ENCODE measurements at places on chromosomes 3 and 15.

DNA sequence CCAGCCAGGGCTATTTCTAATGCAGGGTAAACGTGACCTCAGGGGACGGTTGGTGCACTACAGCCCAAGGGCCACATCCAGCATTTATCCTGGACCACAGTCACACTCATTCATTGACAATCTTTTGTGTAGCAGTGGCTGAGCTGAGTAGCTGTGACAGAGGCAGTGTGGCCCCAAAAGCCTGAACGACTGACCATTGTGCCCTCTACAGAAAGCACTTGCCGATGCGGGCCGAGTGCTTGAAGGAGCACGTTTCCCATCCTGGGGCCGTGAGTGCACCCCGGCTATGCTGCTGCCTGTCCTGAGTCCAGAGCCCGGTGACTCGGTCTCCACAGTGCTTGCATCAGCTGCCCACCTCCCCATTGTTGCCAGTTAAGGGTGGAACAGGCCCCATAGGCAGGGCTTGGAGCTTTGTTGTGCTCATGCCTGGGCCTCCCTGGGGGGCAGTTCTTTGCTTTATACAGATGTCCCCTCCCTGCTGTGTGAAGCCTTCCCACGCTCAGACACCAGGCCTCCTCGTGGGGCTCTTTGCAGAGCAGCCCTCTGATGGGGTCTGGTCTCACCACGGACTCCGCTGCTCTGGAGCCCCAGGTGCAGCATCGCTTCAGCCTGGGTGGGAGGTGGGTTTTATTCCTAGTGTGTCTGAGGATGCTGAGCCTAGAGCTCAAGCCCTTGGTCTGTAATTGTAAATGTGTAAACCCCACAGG, 13.0 kb upstream of the SNRPA1 start:
- H3K27ac ChIP-seq, result no peak overlapping the region
- no peaks in the 10 kb centered on the region for H3K4me1 ChIP-seq
- no peak for DNase-seq
- H3K36me3 ChIP-seq, result no peaks in the 10 kb centered on the region
- no peaks in the 10 kb centered on the region for H3K27me3 ChIP-seq

DNA sequence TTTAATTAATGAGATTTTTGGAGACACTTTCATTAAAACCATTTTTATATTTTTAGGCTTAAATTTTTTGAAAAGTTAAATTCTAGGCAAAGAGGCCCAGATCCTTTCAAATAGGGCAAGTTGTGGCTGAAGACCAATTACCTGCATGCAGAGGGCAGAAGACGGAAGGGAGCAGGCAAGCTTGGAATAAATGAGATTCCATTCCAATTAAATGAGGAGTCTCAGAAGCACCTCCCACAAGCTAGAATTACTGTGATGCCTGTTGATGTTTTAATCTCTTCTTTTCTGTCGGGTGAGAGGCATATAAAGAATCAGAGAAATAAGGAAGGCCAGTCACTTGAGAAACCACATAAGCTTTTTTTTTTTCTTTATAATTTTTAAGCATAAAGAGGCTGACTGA, 46.8 kb downstream of the KBTBD8 start:
- H3K36me3 ChIP-seq, result no peaks in the 10 kb centered on the region
- H3K27me3 ChIP-seq, result no peaks in the 10 kb centered on the region
- no peak overlapping the region for H3K4me3 ChIP-seq
- no peak overlapping the region for H3K27ac ChIP-seq

GRCh38 chr15:79610021-79610420, 177.9 kb downstream of the MINAR1 start:
- H3K27me3 ChIP-seq, result no peaks in the 10 kb centered on the region
- H3K4me1 ChIP-seq, result no peaks in the 10 kb centered on the region
- no peak overlapping the region for H3K27ac ChIP-seq
- no peak for DNase-seq
- no peak overlapping the region for H3K4me3 ChIP-seq

DNA sequence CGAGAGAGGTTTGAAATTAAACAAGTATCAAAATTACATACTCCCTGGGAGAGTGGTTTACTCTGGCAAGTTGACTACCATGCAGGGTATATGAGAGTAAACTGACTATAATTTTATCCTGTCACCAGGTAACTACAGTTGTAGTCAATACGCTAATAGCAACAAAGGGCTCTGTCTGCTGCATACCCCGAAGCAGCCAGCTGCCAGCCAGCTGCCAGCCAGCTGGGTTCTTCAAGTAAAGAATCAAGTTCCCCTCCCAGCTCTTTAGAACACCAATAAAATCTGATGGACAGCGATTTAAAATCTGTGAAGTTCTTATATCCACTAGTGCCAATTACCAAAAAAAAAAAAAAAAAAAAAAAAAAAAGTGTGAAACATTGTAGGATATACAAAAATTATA, 417.7 kb upstream of the CFAP20DC start:
- DNase-seq, result no peak

DNA sequence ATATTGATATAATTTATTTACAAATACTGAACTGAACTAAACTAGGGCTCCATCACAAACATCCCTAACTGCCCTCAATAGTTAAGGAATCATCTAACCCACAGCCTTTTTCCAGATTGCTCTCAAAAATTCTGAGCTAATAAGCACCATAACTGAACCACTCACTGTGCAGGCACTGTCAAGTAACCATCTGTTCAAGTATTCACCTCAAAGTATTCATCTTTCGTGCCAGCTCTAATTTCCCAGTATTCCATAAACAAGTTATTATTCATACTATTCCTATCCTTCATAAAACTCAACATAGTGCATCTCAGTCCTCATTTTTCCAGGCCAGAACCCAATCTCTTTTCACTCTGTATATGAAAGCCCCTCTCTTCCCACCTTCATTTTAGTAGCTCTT, 41.1 kb downstream of the THBS1 start:
- no peak for DNase-seq
- H3K36me3 ChIP-seq, result no peaks in the 10 kb centered on the region
- H3K27me3 ChIP-seq, result no peaks in the 10 kb centered on the region

- DNase-seq, result peak; percentile 88
- H3K27ac ChIP-seq, result no peak within 1 kb of the TSS
- H3K4me3 ChIP-seq, result peak within 1 kb of the TSS; percentile 89
- H3K36me3 ChIP-seq, result no peaks in the 10 kb centered on the region
- peaks cover 11% of the 10 kb centered on the region for H3K27me3 ChIP-seq
Measured at GRCh38 chr15:55289746-55290527, at the start of gene RAB27A. Gene RAB27A, minus strand, starts transcription at chr15:55289813. Its CDS starts 54,879 bp downstream, at chr15:55234934.

DNA sequence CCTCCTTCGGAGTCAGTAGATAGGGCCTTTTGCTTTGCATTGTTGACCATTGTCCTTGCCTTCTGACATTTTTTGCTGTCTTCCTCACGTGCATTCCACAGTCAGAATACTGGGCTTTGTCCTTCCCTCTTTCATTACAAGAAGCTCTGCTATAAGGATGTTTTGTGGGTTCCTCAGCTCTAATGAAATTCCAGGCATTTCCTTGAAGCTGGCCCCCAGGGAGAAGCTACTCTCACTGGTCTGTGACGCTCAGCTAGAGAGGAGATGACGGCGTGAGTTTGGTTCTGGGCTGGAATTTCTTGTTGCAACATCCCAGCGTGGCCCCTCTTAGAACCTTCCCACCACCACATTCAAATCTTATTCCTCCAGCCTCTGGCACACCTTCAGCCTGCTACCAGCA, 210.2 kb downstream of the TJP1 start:
- peak overlapping the region; percentile 24 for H3K27ac ChIP-seq
- no peak overlapping the region for H3K4me3 ChIP-seq
- H3K27me3 ChIP-seq, result no peaks in the 10 kb centered on the region

DNA sequence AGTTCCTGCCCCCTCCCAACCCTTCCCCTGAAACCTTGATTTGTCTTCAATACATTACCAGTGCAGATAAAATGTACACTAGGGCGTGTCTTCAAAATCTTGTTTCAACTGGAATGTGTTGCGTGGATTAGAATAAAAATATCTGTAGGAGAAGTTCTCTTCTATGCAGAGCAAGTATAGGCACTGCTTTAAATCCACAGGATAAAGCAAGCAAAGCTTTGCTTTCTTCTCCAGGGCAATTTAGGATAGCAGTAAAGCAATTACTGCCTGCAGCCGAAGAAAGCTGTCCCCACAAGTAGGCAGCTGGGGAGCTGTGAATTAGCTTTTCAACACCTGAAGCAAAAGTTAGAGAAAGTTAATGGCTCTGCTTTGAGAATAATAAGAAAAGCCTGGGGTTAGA, 329.7 kb upstream of the KCNMB2 start:
- no peaks in the 10 kb centered on the region for H3K27me3 ChIP-seq
- H3K4me3 ChIP-seq, result no peak overlapping the region
- peaks cover 9% of the 10 kb centered on the region for H3K4me1 ChIP-seq
- DNase-seq, result no peak
- H3K27ac ChIP-seq, result no peak overlapping the region
- no peaks in the 10 kb centered on the region for H3K36me3 ChIP-seq

DNA sequence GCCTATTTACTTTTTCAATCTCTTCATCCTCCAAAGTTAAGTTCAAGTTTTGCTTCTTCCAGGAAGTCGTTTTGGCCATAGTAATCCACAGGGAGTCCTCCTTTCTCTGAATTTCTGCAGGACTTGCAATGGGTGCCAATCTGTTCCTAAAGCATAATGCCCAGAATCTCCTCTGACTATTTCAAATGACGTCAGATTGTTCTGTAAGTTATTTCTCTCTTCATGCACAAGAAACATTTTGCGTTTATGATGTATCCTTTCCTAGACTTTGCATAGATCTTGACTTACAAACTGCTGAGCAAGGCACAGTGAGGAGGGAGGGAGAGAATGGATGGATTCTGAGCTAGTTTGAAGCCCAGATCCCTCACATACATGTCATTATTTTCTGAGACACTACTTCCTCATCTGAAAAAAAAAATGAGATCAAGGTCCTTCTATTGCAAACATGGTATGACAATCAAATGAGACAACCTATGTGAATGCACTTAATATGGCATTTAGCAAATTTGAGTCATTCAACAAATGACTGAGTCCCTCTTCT, 103.1 kb downstream of the MEX3B start:
- H3K27ac ChIP-seq, result no peak overlapping the region
- H3K36me3 ChIP-seq, result no peaks in the 10 kb centered on the region
- no peaks in the 10 kb centered on the region for H3K27me3 ChIP-seq
- H3K4me1 ChIP-seq, result no peaks in the 10 kb centered on the region

GRCh38 chr15:81502439-81502838, 128.4 kb upstream of the TMC3 start:
- H3K27me3 ChIP-seq, result no peaks in the 10 kb centered on the region
- H3K36me3 ChIP-seq, result no peaks in the 10 kb centered on the region
- H3K4me3 ChIP-seq, result no peak overlapping the region
- no peak overlapping the region for H3K27ac ChIP-seq
- DNase-seq, result no peak

DNA sequence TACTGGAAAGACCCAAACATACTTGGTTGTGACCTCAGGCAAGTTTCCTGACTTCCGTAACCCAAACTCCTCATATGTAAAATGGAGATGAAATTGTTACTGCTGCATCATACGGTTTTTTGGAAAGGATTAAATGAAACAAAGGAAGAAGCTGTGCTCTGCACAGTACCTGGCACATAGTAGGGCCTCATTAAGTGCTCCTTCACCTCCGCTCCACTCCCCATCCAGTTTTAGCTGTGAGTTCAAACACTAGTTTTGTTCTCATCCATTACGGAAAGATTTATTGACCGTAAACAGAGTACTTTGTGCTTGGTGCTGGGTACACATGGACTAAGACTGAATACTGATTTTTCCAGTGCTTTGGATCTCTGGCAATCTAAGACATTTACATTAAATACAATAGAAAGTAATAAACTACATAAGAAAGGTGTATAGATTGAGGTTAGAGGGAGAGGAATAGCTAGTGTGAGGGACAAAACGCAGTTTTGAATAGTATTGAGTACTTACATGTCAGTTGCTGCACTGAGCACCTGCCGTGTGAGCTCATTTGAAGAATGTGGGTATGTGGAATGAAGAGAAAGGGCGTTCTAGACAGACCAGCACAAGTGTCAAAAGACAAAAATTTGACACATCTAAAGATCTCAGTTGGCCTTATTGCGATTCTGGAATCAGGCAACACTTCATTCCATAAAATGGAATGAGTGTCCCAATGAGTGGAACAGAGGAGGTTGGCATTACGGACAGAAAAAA, 594 bp upstream of the ICE2 start:
- DNase-seq, result no peak
- H3K4me3 ChIP-seq, result peak overlapping the region; percentile 87
- H3K36me3 ChIP-seq, result peaks cover 10% of the 10 kb centered on the region
- peak overlapping the region; percentile 3 for H3K27ac ChIP-seq
- peaks cover 20% of the 10 kb centered on the region for H3K4me1 ChIP-seq

DNA sequence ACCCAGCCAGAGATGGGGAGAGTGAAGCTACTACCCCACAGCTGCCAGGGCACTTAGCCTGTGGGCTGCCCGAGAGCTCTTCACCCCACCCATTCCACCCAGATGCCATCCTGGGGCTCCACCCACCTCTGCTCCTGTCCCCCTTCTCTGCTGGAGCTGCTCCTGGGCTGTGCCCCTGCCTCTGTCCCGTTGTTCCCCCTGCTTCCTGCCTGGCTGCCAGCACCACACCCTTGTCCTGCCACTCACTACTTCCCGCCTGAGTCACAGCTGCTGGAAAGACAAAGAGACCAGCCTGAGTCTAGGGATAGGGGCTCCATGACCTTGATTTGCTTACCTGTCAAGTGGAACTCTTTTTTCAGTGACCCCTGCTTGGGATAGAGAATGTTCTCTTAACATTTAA, 12.4 kb downstream of the GNAI2 start:
- no peak overlapping the region for H3K4me3 ChIP-seq
- H3K4me1 ChIP-seq, result peaks cover 25% of the 10 kb centered on the region
- H3K36me3 ChIP-seq, result no peaks in the 10 kb centered on the region
- no peaks in the 10 kb centered on the region for H3K27me3 ChIP-seq
- DNase-seq, result no peak

DNA sequence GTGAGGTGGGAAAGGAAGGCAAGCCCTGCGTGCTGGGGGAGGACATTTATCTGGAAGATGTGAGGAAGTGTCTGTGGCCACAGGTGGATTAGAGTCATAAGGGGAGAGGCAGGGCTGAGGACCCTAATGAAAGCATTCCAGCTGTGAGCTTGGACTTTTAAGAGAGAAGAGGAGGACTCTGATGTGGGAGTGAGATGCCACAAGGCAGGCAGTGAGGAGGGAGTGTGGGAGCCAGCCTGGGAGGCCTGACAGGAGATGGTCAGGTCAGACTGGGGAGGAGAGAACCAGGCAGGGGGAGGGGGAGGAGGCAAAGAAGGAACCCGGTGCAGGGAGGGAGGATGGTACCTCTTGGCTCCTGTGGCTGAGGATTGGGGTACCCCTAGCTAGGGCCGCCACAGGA, 21.0 kb downstream of the MAPKAPK3 start:
- peaks cover 18% of the 10 kb centered on the region for H3K4me1 ChIP-seq
- H3K4me3 ChIP-seq, result no peak overlapping the region
- H3K36me3 ChIP-seq, result no peaks in the 10 kb centered on the region
- H3K27ac ChIP-seq, result no peak overlapping the region
- DNase-seq, result no peak

GRCh38 chr15:47707391-47707790, 9.9 kb upstream of the SEMA6D start:
- DNase-seq, result no peak
- H3K27me3 ChIP-seq, result no peaks in the 10 kb centered on the region
- H3K4me1 ChIP-seq, result no peaks in the 10 kb centered on the region
- H3K27ac ChIP-seq, result no peak overlapping the region

- DNase-seq, result no peak
- H3K27me3 ChIP-seq, result no peaks in the 10 kb centered on the region
- H3K36me3 ChIP-seq, result no peaks in the 10 kb centered on the region
- no peaks in the 10 kb centered on the region for H3K4me1 ChIP-seq
- H3K27ac ChIP-seq, result no peak overlapping the region
Measured at GRCh38 chr15:58966698-58967097, 20.8 kb upstream of the RNF111 start.
